ENCODE measurements at places on chromosomes 16 and 17. TPM values are rescaled to one million over a fixed set of nuclear protein-coding genes. Genes with fewer than 3 reads are reported as not detected.

GRCh38 chr16:86597880-86598606 is 19.7 kb downstream of the FOXL1 start:
- DNase-seq: no peak

- no peak for DNase-seq
These were observed 422.2 kb downstream of the CA10 start for GRCh38 chr17:51736356-51736755.

CMTM2 gene
- total RNA-seq: not detected

DNA sequence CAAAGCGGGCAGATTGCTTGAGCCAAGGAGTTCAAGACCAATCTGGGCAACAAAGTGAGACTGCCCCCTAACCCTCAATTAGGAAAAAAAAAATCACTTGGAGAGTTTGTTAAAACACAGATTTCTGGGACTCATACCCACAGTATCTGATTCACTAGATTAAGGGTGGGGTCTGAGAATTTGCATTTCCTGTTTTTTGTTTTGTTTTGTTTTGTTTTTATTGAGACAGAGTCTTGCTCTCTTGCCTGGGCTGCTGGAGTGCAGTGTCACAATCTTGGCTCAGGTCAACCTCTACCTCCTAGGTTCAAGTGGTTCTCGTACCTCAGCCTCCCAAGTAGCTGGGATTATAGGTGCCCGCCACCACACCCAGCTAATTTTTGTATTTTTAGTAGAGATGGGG is 1.1 kb downstream of the HEATR9 start:
- DNase-seq: no peak

ALDH3A1 gene
- total RNA-seq: 240 TPM

- no peak for DNase-seq
These were observed 10.7 kb downstream of the CTC1 start for GRCh38 chr17:8237175-8237574.

GRCh38 chr17:8387914-8388651 is 5.1 kb upstream of the RPL26 start:
- DNase-seq: no peak

DNA sequence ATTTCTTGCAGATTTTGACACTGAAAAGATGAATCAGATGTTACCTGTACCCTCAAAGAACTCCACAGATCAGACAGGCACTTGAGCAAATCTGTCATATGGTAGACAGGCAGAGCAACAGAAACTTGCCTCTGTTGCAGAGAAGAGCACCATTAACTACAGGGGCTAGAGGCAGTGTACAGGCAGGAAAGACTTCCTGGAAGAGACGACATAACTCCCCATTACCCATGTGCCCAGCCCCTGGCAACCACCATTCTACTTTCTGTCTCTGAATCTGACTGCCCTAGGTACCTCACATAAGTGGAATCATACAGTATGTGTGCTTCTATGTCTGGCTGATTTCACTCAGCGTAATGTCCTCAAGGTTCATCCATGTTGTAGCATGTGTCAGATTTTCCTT is 15.5 kb downstream of the GFOD2 start:
- DNase-seq: no peak

DPEP2 gene
- total RNA-seq: not detected
